Astrocyte of the spinal cord (primary cell): ENCODE measurements at places on chromosomes 16 and 17.

GRCh38 chr17:40121181-40122135 lies at the start of gene MSL1:
MSL1 (plus strand) TSS chr17:40121971; CDS start chr17:40122613, 642 bp downstream.
- peak; percentile 84 for DNase-seq

DNA sequence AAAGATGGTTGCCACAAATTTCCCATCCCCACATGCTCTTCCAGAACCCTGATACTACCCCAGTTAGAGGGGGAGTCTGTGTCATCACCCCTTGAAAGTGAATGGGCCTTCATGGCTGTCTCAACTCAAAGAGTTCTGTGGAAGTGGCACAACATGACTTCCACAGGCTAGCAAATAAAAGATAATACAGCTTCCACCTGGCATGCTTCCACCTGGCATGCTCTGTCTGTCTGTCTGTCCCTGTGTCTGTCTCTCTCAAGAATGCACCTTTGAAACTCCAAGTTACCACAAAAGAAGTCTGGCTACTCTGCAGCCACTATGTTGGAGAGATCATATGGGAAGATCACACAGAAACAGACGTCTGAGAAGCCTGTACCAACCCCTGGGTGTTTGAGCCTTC lies 35.0 kb downstream of the CFDP1 start:
- DNase-seq: no peak

DNA sequence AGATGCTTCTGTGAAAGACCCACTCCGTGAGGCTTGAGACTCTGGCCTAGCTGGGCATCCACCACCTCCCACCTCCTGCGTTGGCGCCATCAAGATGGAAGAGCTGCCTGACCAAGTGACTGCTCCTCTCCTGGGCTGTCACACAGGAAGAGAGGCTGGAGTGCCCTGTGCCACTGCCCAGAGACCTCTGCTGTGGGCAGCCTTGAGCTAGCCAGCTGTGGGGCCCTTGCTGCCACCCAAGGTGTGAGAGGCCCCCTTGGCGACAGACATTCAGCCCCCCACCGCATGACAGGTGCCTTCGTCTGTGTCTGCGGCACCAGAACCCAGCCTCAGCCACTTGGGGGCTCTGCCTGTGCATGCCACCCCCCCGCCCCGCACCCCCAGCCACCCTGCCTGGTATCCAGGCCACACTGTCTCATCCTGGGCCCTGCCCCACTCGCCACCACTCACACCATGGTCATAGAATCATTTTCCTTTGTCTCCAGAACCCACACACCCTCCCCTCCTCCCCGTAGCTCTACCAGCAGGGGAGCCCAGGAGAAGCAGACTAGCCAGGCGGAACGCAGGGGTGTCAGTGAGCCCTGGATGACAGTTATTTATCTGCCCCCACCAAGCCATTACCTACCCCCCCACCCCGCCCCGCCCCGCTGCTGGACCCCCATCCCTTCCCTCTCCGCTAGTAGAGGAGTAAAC lies 120.9 kb upstream of the LHX1 start:
- DNase-seq: no peak

DNA sequence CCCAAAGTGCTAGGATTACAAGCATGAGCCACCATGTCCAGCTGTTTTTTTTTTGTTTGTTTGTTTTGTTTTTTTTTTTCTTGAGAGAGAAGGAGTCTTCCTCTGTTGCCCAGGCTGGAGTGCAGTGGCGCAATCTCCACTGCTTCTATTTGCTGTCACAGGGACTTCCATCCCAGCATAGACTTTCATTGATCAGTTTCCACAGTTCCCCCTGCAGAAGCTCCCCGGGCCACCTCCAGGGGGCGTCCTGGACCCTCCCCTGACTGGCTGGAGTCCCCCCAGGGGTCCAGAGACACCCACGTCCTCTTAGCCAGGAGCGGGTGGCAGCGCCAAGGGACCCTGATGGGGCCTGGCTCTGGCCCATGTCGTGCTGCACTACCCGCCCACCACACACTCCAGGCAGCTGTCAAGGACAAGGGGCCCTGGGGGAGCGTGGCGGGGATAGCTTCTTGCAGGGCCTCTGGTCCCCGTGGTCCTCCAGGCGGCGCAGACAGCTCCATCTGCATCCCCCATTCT lies 3.1 kb upstream of the NPW start:
- no peak for DNase-seq

- DNase-seq: peak; percentile 71
Measured at GRCh38 chr17:82216301-82217119, 3.9 kb upstream of the CCDC57 start.
